ENCODE measurements at places on chromosomes 2 and 18. TPM values are rescaled to one million over a fixed set of nuclear protein-coding genes. Genes with fewer than 3 reads are reported as not detected.

The SGO2 gene
- total RNA-seq, result 2.6 TPM

The KCNG2 gene
- total RNA-seq, result 0.22 TPM

The TEKT4 gene
- not detected for total RNA-seq

The CRYGC gene
- total RNA-seq, result not detected

The ALPP gene
- total RNA-seq, result not detected

DNA sequence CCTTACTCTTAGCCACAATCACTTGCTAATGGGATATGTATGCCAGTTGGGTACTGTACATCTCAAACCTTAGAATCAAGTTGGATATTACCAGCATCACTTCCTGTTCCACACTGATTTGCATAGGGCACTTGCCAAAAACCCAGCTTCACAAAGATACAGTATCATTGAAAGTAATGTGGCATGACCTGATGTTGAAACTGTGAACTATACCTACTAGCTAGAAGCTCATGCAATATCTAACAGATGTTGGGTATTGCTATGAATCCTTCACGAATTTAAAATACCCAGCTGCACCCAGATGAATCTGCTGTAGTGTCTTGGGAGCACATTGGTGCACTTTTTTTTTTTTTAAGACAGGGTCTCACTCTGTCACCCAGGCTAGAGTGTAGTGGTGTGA lies 6.5 kb upstream of the STAMBP start:
- no peak for DNase-seq

- DNase-seq, result no peak
Observed at GRCh38 chr2:55014962-55015939, 35.0 kb downstream of the RTN4 start.

DNA sequence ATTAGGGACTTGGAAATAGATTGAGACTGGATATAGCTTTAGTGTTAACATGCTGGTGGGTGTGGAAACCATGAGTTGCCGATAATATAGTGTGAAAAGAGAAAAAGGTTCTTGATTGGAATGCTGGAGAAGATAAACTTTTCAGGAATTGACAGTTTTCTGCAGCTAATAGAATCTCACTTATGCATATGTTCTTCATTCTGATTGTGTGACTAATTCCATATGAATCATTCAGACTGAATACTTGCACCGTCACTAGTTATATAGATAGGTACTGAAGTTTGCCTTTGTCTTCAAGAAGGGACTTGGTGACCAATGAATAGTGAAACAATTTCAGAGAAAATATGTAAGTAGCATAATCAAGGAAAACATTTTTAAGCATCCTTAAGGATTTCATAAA lies 225.7 kb upstream of the FOSL2 start:
- no peak for DNase-seq

GRCh38 chr2:181399027-181399426 lies 58.2 kb upstream of the ITGA4 start:
- no peak for DNase-seq

- no peak for DNase-seq
Observed at GRCh38 chr2:173221937-173222594, 132.6 kb upstream of the CDCA7 start.

- no peak for DNase-seq
Observed at GRCh38 chr2:179479947-179480346, 215.3 kb upstream of the SESTD1 start.

DNA sequence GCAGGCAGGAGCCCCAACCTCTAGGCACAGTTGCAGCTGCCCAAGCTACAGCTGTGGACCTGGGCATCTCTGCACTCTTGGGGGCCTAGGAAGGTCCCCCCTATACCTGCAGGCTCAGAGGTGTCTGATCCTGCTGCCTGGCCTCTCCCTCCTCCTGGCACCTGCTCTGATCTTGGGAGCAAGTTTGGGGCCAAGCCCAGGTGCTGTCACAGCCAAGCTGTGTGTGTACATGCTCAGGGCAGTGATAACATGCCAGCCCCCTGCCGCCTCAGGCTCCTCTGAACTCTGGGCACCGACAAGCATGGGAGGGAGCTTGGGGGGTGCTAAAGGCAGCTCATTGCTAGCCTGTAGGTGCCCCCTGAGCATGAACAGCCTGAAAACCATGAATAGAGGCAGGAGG lies 829.6 kb upstream of the VRK2 start:
- DNase-seq, result no peak

- DNase-seq, result no peak
Observed at GRCh38 chr2:223721746-223722145, 115.6 kb downstream of the AP1S3 start.

DNA sequence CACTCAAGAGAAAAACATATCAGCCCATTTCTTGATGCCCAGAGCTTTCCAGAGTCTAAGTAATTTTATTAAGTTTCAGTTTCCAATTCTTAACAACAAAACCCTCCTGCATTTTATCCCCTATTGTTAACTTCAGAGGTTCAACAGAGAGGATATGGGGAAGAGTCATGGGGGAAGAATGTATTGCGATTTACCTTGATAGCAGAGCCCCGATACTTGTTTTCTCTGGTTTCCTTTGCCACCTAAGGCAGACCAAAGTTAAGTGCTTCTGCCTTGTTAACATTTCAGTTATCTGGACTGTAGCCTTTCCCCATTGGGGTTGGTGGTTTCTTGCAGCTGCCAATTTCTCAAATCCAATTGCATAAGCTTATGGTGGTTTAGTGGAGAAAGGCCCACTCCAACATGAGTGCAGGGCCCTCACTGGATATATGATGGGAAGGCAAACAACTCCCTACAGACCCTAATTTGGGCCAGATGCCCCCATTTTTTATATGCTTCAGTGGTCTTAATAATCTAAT lies 82.0 kb upstream of the ITGB6 start:
- no peak for DNase-seq

DNA sequence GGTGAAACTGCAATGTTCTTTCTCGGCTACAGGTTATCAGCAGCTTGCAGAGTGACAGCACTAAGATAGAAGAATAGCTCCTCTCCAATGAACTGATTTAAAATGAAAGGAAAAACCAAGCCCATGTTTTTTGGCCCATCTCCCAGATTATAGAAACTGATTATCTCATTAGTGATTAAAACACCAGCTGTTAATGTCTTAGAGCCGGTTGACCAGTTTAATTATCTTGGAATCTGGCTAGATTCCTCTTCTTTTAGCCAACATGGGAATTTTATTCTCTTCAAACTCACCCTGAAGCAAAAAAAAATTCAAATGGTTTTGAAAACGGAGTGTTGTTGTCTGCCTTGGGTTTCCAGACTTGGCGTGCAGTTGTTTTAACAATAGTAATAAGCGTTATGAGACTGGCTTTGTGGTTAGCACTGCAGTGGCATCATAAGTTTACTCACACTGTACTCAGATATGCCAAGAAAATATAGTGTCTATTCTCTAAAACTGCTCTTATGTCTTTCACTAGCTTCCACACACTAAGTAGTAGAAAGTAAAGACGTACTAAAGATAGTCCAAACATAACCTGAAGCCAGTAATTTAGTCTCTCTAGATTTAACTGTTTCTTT lies 665.3 kb downstream of the STK39 start:
- DNase-seq, result no peak

GRCh38 chr2:169034984-169035544 lies 3.9 kb upstream of the ABCB11 start:
- DNase-seq, result no peak

- no peak for DNase-seq
Observed at GRCh38 chr2:2222931-2223330, 108.1 kb downstream of the MYT1L start.

DNA sequence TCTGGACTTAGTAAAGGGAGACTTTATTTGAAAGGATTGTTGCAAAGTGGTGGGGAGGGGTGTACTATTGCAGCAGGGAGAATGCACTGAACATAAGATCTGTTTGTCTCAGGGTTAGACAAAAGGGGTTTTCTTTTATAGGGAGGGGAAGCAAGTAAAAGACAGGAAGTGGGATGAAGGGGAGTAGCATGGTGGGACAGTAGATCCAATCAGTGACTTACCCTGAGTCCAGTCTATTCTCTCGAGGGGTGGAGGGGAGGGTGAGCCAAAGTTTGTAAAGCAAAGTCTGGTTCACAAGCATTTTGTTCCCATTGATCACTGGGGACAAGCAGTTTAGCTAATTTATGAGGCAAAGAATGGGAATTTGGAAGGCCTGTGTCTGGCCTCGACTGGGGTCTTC lies 35.0 kb upstream of the CYP27C1 start:
- DNase-seq, result no peak

DNA sequence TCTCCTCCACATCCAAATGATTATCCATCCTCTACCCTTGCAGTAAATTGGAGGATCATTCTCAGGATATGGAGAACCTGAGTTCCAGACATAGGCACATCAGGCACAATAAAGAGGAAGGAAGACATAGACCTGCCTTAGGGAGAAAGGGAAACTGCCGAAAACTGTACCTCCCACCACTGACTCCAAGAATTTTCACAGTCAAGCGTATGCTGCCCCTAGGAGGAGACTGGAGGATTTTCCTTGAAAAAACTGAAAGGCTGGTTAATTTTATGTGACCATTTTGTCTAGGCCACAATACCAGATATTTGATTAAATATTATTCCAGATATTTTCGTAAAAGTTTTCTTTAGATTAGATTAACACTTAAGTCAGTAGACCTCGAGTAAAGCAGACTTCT lies 638.5 kb upstream of the PKDCC start:
- DNase-seq, result no peak

DNA sequence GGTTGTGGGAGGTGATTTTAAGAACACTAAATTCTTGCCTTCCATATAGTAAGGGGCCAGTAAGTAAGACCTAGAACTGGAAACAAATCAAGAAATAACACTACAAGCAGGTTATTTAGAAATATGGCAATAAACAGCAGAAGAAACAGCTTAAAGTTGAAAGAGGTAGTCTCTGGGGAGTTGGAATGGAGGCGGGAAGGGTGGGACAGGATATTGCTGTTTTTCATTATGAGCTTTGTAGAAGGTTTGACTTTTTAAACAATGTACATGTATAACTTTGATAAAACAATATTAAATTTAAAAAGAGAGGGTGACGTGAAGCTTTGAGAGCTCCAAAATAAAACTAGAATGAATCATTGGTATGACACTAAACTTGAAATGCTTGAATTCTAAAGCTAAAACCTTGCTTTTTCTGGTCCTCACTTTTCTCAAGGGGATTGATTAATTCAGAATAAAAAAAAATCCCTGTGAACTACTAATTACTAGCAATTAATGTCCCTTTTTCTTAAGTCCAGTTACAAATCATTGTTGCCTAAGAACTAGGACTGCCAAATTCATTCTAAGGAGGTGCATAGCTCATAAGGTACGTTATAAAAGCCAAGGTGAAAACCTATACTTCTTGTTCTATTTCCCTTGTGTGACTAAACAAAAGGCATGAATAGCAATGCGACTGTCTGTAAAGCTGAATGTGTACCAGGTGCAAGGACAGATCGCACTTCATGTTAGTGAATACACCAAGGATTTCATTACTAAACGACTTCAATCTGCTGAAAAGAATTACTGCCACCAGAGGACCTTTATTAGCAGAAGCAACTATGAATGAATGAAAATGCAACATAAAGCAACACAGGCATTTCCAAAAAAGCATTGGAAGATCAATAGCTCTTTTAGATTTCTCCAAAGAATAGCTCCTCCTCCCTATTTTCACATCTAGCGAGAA lies 177.5 kb downstream of the RBM43 start:
- no peak for DNase-seq

GRCh38 chr2:200751786-200752185 lies 59.9 kb upstream of the BZW1 start:
- DNase-seq, result no peak

DNA sequence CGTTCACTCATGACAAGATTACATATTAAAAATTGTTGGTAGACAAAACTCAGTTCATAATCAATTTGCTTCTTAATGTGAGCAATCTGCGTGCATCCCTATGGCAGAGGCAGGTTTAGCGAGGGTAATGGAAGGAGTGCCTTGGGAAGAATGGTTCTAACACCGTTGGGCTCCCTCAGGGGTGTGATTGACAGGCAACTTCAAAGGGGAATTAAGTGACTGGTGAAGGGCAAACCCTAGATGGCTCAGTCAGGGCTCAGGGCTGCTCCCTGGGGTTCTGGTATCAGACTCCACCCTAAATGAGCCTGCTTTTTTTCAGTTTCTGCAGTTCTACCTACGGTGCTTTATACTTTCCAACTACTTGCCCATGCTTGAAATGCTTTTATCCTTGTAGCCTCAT lies 419.5 kb upstream of the CELF4 start:
- DNase-seq, result no peak
